ENCODE measurements at places on chromosomes 11 and 22. TPM values are rescaled to one million over a fixed set of nuclear protein-coding genes. Genes with fewer than 3 reads are reported as not detected.
A peak's percentile ranks its signal among the peaks of the same experiment; 100 is the strongest.

GRCh38 chr11:2143799-2144543 lies 4.8 kb upstream of the IGF2 start:
- DNase-seq: no peak

DNA sequence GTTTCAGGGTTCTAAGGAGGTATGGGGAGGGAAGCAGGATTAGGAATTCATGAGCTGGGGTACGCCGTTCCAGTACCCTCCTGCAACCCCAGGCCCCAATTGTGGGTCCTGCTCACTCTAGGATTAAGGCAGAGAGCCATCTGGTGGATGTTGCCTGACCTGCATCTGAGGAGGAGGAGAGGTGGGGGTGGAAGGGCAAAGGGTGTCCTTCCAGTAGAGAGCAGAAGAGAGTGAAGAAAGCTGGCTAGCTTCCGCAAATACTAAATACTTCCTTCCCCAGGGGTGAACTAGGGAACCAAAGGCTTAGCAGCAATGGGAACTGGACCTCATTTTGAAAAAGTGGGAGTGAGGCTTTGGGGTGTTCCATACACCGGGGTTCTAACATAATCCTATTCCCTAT lies 10.6 kb downstream of the LRRC51 start:
- no peak for DNase-seq

GRCh38 chr11:101786916-101787315 lies 127.9 kb upstream of the CEP126 start:
- DNase-seq: no peak

GRCh38 chr11:63623513-63624140 lies 9.4 kb upstream of the PLAAT3 start:
- no peak for DNase-seq

DNA sequence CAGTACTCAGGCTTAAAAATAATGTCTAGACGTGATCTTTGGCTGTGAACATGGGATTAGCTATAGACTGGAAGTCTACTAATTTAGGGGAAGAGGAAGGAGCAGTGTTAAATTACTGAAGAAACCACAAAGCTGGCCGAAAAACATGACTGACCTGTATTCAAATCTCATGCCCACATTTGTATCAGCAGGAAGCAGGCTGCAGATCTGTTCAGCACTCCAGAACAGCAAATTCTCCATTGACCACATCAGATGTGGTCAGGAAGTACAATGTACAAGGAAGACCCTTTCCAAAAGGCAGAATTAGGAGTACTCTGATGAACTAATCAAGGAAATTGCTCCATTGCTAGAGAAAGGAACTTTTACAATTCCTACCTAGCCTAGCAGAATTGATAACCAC lies 31.7 kb downstream of the DCDC1 start:
- no peak for DNase-seq

DNA sequence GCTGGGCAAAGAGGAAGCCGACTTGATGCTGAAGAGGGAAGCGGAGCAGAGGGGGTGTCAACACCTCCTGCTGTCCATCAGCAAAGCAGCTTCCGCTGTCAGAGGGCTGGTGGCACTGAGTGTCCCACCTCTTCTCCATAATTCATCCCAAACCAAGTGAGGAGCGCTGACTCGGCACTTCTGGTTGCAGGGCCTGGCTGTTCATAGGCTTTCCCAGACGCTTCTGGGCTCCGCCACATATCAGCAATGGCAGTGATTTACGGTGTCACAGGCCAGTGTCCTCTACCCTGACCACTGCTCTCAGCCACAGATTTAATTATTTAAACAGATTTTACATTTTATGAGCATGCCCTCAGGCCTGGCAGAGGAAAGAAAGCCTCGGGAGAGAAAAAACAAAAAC lies 70.1 kb upstream of the TENM4 start:
- no peak for DNase-seq

DNA sequence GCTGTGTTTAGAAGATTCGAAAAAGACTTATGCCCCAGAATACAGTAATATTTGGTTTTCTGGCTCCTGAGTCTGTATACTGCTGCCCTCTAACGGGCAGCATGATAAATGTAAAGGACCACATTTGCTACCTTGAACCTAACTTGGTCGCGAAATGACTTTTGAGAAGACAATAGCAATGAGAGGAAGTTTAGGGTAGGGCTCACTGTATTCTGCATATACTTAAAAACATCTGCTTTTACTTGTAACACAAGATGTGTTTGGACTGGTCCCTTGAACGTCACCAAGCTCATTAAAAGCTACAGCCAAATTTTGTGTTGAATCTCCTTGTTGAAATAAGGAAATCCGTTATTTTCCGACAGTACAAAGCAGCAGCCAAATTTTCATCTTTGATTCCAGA lies 309.1 kb downstream of the SWAP70 start:
- DNase-seq: no peak

DNA sequence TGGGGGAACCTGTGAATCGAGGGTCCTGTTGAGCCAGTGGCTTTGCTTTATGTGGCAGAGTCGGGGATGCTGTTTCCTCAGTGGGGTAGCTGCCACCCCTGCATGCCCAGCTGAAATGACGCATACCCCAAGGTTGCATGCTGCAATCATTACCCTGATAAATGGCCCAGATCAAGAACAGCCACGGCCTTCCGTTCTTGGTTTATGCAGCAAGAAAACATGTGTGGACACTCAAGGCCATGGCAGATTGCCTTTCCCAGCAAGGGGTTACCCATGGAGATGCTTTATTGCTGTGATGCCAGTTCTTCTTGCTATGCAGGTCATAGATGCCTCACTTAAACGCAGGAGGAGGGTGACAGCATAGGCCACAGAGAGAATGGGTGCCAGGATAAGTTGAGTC lies 14.3 kb upstream of the SREBF2 start:
- peak; percentile 15 for DNase-seq

GRCh38 chr11:36492724-36493304 lies 17.3 kb downstream of the TRAF6 start:
- DNase-seq: no peak

DNA sequence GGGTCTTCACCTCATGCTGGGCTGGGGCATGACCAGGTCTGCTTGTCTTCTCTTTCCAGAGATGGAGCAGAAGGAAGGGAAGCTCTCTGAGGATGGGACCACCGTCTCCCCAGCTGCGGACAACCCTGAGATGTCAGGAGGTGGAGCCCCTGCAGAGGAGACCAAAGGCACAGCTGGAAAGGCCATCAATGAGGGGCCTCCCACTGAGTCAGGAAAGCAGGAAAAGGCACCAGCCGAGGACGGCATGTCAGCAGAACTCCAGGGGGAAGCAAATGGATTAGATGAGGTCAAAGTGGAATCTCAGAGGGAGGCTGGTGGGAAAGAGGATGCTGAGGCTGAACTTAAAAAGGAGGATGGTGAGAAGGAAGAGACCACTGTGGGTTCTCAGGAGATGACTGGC lies 5.2 kb downstream of the SMTNL1 start:
- DNase-seq: no peak

DNA sequence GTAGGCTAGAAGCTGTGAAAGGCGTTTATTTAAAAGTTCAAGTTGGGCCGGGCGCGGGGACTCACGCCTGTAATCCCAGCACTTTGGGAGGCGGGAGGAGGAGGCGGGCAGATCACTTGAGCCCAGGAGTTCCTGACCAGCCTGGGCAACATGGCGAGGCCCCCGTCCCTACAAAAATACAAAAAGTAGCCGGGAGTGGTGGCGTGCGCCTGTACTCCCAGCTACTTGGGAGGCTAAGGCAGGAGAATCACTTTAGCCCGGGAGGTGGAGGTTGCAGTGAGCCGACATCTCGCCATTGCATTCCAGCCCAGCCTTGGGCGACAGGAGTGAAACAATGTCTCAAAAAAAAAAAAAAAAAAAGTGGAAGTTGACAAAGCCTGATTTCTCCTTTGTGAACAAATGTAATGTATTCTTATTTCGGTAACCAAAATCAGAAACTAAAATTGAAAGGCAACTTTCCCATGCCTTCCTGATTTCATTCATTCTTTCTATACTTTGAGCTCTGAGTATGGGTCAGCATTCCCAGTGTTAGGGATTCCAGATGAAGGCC lies 825 bp downstream of the PTPMT1 start:
- DNase-seq: peak; percentile 30

DNA sequence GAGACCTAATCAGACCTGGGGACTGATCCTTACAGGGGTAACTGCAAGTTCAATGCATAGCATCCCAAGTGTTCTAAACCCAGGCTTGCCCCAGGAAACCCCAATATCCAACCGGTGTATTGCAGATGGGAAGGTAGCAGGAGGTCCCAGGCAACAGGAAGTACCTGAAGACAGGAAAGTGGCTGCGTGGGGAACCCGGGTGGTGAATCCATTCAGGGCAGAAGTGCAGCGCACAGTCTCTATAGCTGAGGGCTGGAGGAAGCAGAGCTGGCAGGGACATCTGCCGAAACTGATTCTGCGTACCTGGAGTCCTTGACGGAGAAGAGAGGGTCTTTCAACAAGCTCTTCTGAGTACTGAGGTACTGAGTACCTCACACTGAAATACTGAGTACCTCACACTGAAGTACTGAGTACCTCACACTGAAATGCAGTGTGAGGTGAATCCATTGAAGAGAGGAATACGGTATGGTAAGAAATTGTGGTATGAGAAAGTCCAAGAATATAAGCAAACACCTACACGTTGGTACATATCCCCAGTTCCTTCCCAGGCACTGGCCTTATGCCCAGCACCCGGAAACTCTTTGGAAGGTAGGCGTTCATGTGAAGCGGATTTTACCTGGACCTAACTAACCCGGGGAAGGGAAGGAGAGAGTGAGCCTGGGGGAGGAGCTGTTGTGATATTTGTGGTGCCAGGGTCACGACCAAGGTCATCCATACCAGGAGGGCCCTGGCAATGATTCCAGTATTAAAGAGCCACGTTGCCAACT lies 20.1 kb downstream of the SCN4B start:
- DNase-seq: no peak

DNA sequence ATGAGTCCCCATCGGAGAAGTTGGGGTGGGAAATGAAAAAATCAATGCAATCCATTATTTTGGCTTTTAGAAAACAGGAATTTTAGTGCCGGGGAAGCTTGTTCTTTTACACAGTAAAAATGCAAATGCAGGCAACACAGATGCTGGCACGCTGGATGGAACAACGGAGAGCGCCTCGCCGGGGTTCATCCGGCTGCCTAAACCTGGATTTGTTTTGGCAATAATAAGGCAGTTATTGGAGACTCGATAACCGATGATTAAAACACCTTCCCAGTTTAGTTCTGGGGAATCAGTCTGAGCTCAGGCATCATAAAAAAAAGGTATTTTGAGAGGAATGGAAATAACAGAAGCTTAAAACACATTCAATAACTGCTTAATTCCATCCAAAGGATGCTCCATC lies 2.9 kb downstream of the DSCAML1 start:
- DNase-seq: no peak

GRCh38 chr11:88193278-88193677 lies 18.0 kb upstream of the RAB38 start:
- no peak for DNase-seq

DNA sequence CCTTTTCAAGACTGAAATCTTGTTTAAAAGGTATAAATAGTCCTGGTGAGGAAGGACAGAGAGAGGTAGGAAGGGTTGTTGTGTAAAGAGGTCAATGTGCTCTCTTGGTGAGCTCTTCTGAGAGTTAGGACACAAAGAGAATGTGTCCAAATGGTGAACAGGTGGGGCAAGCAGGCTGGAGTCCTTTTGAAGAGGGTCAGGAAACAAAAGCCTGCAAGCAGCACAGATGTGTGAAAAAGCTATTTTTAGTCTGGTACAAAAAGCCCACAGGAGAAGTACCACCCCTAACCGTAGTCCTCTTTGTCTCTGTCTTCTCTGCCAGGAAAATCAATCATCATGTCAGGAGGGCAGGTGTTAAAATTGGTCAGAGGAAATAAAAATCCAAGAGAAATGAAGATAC lies 54.4 kb upstream of the SYN3 start:
- DNase-seq: no peak

DNA sequence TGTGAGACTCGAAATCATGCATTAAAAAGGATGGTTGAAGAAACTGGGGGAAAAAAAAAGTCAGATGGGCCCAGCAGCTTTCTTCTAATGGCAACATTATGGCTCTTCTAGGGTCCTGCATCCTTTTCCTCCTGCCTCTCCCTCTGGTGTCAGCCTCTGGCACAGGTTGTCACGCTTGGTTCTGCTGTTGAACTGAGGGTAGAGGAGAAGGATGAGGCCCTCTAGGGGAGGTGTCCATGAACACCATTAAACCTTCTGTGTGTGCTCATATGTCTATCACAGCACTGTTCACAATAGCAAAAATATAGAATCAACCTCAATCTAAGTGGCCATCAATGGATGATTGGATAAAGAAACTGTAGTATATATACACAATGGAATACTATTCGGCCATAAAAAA lies 36.0 kb downstream of the BUD13 start:
- no peak for DNase-seq

GRCh38 chr22:45923835-45924234 lies 53.1 kb downstream of the WNT7B start:
- DNase-seq: no peak

DNA sequence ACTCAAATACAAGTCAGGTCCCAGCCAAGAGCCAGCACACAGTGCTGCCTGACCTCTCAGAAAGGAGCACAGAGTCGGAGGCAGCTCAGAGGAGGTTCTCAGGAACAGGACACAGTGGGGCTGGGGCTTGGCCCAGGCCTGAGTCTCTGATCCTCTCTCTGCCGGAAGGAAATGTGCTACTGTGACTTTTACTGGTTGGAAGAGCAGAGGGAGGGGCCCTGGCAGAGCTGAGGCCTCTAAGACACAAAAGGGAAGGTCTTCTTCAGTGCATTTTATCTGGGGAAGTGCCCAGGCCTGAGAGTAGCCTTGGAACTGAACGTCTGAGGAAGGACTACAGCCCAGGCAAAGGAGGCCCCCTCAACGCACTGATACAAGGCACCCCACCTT lies 16.2 kb upstream of the CASTOR1 start:
- DNase-seq: no peak

- DNase-seq: peak; percentile 30
These were observed 4.9 kb downstream of the TPBGL start for GRCh38 chr11:75245356-75246005.

DNA sequence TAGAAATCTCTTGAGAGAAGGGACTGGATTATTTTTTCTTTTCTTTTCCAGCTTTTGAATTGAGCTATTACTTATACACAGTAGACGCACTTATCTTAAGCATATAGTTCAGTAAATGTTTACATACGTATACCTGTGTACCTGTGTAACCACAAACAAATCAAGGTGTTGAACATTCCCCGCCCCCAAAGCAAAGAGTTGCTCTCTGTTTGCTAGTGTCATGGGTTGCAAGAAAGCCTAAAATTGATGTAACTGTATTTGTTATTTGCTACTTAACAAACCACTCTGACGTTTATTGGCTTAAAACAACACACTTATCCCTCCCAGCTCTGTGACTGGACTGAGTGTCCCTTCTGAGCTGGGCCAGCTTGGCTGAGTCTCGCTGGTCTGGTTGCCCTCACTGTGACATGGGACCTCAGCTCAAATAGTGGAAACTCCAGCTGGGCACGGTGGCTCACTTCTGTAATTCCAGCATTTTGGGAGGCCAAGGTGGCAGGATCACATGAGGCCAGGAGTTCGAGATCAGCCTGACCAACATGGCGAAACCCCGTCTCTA lies 25.4 kb upstream of the CABP2 start:
- no peak for DNase-seq

GRCh38 chr11:88814076-88814475 lies 251.7 kb downstream of the GRM5 start:
- DNase-seq: no peak

- no peak for DNase-seq
These were observed 11.0 kb upstream of the NECTIN1 start for GRCh38 chr11:119739975-119740374.

Gene C11orf42
- total RNA-seq: not detected

Gene RTCB
- total RNA-seq: 66.3 TPM

Gene SCUBE2
- 5.0 TPM for total RNA-seq

Gene TTLL1
- total RNA-seq: 18.8 TPM

Gene LGALS12
- total RNA-seq: not detected

Gene MIAT
- total RNA-seq: 3.5 TPM
